ENCODE measurements at places on chromosomes 2 and 18.

GRCh38 chr2:206387808-206388207 lies 55.5 kb upstream of the ADAM23 start:
- no peak for DNase-seq

- DNase-seq: peak; percentile 3
Observed at GRCh38 chr2:232345251-232345650, 33.3 kb upstream of the ALPP start.

DNA sequence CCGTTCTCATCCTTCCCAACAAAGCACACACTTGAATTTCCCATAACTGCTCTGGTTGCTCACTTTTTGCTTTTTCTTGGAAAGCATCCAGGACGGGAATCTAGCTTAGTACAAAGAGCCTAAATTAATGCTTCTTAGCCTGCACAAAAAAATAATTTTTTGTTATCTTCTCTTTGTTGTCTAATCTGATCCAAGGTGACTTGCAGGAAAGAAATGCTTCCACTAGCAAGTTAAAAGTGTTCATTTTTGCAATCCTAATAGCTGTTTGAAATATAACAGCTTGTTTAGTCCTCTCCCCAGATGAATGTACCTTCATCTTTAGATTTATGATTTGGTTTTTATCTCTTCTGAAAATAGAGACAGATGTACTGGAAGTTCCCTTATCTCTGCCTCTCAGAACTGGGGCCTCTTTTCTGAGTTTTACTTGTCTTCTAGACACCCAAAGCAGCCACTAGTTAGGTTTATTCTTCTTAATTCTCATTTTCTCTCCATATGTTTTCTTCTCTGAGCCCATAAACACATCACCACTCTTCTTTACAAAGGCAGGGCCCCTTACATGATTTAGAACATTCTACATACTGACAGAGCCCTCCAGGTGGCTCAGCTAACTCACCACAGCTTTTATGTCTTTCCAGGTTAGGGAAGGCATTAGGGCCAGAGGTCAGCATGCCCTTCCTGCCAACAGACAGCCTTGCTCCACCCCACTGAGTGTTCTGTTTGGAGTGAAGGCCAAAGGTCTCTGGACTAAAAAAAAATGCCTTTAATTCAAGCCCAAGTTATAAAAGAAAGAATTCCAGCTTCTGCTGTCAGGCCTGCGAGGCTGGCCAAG lies 74.7 kb upstream of the MAP4K3 start:
- no peak for DNase-seq

GRCh38 chr2:7428454-7429204 lies 511.4 kb downstream of the RNF144A start:
- DNase-seq: no peak

GRCh38 chr2:239253264-239253663 lies 147.6 kb downstream of the HDAC4 start:
- no peak for DNase-seq

GRCh38 chr18:13611601-13612195 lies 114.7 kb downstream of the FAM210A start:
- DNase-seq: no peak

- DNase-seq: no peak
Observed at GRCh38 chr2:225806105-225806504, 406.6 kb downstream of the NYAP2 start.
